ENCODE measurements at places on chromosomes 3 and 15.
A peak's percentile ranks its signal among the peaks of the same experiment; 100 is the strongest.

DNA sequence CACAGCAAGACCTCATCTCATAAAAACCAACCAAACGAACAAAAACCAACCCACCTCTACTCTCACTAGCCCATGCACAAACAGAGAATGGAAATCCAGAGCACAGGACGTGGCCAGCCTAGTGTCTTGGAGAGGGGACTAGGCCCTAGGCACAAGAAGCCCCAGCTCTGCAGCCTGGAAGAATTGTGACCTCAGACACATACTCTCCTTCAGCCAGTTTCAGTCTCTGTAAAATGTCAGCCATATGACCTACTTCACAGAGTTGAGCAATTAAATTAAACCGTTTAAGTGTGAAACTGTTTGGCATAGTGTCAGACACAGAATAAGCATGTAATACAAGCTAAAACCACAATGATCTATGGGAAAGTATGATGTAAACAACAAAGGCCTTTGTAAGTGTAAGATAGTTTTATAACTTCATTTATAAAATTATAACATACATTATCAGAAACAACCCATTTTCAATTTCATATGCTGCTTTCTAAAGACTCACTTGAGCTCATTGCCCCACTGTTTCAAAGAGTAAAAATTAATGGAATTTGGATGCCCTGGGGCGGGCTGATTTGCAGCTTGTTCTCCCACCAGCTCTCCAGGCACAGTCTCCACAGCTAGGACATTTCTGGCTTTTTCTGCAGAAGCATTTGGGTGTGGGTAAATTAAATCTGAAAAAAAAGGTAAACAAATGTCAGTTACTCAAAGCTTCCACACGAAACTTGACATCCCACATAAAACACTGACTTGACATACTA lies 32.9 kb downstream of the TBC1D2B start:
- DNase-seq: no peak

DNA sequence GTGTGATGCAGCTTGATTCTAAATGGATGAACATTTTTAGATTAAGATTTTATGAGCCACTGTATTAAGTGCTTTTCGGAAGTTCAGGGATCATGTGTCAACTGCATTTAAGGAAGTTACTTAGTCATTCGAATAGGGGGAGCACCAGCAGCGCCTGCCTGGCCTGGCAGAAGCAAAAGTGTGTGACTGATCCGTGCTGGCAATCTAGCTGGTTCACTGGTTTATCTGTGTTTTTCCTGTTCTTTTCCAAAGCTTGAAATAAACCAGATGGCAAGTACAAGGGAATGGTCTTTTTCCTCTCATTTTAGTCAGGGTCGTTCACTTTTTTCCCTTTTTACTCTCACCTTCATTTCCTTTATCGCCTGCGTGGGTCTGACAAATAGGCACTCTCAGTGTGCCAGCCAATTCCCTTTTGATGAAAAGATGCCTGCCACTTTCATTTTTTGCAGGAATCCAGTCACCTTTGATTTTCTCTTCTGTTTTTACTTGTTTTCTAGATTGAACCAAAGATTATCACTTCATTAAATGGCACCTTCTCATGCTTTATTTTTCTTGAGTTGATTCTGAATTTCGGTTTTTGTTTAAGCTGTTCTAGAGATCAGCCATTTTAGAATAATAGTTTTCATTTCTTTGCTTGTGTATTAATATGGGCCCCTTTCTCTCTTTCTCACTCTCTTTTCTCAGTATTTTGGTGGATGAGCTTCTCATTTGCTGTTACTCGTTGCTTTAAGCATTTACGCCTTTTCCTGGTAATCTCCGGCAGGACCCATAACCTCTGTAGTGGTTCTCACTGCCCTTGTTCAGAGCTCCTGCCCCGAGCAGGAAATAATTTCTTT lies 2.8 kb downstream of the ABHD2 start:
- peak; percentile 62 for DNase-seq

- no peak for DNase-seq
These were observed 40.9 kb downstream of the MRPL46 start for GRCh38 chr15:88426304-88426703.

- peak; percentile 29 for DNase-seq
These were observed 34.5 kb downstream of the KLF13 start for GRCh38 chr15:31360843-31361763.

GRCh38 chr3:168884353-168884903 lies 779.1 kb downstream of the MECOM start:
- no peak for DNase-seq

DNA sequence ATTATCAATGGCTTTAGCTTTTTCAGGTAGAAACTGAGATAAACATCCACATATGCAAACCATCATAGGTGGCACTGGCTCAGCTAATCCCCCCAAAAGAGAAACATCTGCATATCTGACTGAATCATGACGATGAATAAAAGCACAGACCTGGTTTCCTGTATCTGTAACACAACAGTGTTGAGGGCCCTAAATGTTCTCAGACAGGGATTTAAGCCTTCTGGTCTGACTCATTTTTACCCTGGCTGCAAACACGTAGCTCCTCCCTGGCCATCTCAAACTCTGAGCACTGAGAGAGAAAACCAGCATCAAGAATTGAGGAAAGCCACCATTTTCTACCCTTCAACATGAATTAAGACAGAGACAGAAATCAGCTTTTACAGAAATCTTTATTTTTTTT lies 35.2 kb downstream of the GLB1 start:
- DNase-seq: no peak

DNA sequence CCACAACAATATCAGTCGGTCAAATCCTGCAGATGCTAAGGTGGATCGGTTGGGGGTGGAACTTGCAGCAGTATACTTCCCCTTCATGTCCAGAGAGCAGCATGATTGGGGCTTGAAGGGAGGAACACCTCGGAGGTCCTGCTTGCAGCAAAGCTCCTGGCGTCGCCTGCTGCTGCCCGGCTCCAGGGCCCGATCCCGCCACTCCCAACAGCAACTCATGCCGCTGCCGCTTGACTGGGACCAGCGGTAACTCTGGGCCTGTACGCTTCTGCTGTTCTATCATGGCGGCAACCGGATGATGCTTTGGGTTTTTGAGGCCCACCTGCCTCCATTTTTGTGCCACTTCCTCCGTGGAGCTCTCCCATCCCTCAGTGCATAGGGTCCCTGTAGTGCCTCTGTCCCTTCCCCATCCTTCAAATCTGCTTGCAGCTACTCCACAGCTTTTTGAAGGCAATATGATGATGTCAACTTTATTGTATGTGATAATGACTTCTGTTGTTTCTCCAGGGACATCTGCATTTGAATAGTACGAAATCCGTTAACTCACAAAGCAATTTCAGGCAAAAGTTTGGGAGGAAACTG lies 56.3 kb downstream of the KCNAB1 start:
- no peak for DNase-seq

GRCh38 chr3:129650256-129650872 lies 43.9 kb upstream of the PLXND1 start:
- DNase-seq: peak; percentile 62

GRCh38 chr3:131107637-131108433 lies 81.2 kb downstream of the NEK11 start:
- DNase-seq: no peak

DNA sequence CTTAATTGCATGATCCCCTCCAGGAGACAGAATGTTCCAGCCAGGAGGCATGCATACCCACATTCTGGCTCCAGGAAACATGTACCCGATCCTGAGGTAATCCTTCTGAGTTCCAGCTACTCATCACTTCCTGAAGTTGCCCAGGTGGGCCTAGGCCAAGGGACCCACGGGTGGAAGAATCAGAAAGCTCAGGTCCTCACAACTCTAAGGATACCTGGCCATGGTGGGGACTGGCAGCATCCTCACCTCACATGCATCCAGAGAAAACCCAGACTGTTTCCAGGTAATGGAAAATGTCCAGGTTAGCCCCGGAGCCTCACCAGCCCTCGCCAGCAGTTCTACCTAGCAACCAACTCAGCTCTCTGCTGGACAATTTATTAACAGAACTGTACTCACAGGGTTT lies 78.2 kb downstream of the DAPK2 start:
- no peak for DNase-seq

DNA sequence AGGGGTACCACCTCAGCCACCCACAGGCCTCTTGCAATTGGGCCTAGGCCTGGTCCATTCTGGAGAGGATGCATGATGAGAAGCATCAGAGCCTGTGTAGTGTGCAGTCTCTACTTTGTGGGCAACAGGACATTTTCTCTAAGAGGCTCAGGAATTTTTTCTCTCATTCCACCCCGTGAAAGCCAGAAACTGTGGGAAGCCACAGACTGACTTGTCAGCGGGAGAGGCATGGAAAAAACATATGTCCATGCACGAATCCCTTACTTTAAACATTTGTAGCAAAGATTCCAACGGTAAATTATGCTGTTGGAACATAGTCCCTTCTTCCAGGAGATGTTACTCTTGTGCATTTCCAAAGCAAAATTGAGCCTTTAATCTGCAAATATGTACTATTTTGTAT lies 196.5 kb downstream of the KLHL25 start:
- no peak for DNase-seq

GRCh38 chr3:25584011-25584789 lies 80.5 kb downstream of the TOP2B start:
- DNase-seq: no peak

DNA sequence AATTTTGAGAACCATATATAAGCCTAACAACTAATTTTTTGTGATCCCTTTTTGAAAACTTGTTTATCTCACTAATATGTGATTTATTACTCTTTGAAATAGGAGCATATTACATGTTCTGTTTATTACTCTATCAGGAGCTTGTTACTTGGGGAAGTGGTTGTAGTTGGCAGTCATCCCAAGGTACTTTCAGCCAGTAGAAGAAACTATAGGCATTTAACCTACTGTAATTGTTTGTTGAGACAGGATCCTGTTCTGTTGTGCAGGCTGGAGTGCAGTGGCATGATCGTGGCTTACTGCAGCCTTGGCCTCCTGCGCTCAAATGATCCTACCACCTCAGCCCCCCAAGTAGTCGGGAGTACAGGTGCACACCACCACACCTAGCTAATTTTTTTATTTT lies 195.6 kb downstream of the TCF12 start:
- no peak for DNase-seq

- no peak for DNase-seq
These were observed at the start of gene NEIL1 for GRCh38 chr15:75346796-75347221. Gene NEIL1, plus strand, starts transcription at chr15:75347039. Its CDS starts 1,867 bp downstream, at chr15:75348906.

DNA sequence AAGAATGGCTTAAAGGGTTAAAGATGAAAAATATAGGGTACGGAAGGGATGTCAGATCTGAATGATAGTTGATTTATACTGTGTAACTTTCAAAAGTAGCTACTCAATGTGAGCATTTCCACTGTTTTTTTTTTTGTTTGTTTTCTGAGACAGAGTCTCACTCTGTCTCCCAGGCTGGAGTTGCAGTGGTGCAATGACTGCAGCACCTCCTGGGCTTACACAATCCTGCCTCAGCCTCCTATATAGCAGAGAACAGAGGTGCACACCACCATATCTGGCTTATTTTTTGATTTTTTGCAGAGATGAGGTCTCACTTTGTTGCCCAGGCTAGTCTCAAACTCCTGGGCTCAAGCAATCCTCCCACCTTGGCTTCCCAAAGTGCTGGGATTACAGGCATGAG lies 9.9 kb upstream of the PXK start:
- DNase-seq: no peak

- no peak for DNase-seq
These were observed 1.2 kb upstream of the SECISBP2L start for GRCh38 chr15:49047456-49047855.

- no peak for DNase-seq
These were observed 309.3 kb upstream of the UBE2E2 start for GRCh38 chr3:22893644-22894325.

- peak; percentile 88 for DNase-seq
These were observed 1.8 kb downstream of the DIPK2A start for GRCh38 chr3:143973259-143974021.

GRCh38 chr3:47874913-47875312 lies 72.0 kb downstream of the DHX30 start:
- no peak for DNase-seq

GRCh38 chr3:172627057-172627809 lies 83.6 kb downstream of the NCEH1 start:
- no peak for DNase-seq

GRCh38 chr3:41464858-41465257 lies 265.6 kb downstream of the CTNNB1 start:
- DNase-seq: no peak

GRCh38 chr3:176855901-176856486 lies 341.3 kb downstream of the TBL1XR1 start:
- no peak for DNase-seq

- DNase-seq: no peak
These were observed 326.2 kb downstream of the TUSC7 start for GRCh38 chr3:117035745-117036144.

- DNase-seq: no peak
These were observed 55.4 kb downstream of the RASGRF1 start for GRCh38 chr15:79035111-79035601.

- DNase-seq: no peak
These were observed 25.1 kb upstream of the TCF12 start for GRCh38 chr15:56893364-56893678.

DNA sequence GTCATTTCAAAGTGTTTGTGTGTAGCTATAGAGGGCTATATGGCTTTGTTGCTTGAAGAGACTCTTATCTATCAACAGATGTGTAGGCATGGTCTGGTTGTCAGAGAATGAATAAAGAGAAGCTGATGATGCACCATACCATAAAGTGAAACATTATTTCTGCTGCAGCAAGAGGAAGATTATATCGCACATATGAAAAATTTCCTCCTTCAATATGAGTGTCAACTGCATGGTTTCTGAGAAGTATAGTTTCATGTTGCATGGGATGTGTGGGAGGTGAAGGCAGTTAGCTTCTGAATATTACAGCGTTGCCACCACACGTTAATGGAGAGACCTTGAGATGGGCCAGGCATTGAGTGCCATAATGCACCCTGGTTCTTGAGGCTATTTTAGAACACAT lies 217.9 kb downstream of the SATB1 start:
- no peak for DNase-seq

DNA sequence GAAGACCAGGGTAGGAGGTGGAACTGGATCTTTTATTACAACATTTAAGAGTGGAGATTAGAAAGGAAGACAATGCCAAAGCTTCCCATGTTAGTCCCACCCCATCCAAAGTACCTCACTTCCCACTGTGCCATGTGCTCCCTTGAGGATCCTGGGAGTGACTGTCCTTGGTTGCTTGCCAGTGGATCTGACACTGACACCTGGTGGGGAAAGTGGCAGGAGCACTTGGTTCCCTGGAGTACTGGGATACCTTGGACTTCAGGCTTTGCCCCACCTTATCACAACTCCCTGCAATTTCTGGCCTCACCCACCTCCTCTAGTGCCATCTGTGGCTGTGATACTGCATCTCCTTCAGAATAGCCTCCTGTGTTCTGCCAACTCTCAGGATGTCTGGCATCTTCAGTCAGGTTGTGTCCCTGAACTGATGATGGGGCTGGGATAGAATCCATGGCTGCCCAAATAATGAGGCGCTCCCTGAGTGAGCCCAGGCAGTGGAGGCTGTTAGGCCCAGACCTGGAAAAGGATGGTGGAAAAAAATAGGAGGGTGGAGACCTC lies 1.3 kb downstream of the ELL3 start:
- peak; percentile 22 for DNase-seq

GRCh38 chr15:50189633-50190032 lies 7.6 kb downstream of the SLC27A2 start:
- DNase-seq: no peak

GRCh38 chr15:58554758-58555157 lies 123.0 kb downstream of the LIPC start:
- no peak for DNase-seq

GRCh38 chr3:130760922-130761321 lies 14.3 kb upstream of the PIK3R4 start:
- no peak for DNase-seq
